Common myeloid progenitor, CD34-positive (primary cell): ENCODE measurements at places on chromosomes 4 and X.

- DNase-seq, result peak; percentile 78
These were observed 16.4 kb downstream of the NSDHL start for GRCh38 chrX:152847281-152847680.

DNA sequence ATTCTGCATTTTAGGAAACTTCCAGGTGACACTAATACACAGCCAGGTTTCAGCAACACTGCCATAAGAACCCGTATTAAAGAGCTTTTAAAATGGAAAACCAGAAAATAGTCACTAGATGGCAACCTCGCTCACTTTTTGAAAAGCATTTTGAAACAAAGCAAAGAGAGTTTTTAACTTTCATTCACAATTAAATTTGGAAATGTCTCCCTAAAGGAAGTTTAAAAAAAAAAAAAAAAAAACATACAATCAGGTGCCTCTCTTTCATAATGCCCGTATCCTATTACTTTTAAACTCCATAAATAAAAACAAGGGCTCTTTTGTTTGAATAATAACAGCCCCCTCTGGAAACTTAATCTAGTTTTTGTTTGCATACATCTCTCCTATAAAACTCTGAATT lies 20.3 kb downstream of the MEPE start:
- peak; percentile 60 for DNase-seq

- DNase-seq, result peak; percentile 1
These were observed 303.1 kb downstream of the ARHGAP24 start for GRCh38 chr4:85777908-85778631.

- DNase-seq, result no peak
These were observed 290.2 kb downstream of the USP46 start for GRCh38 chr4:52368895-52369294.

GRCh38 chrX:136781180-136781797 lies 557 bp upstream of the ARHGEF6 start:
- peak; percentile 45 for DNase-seq

DNA sequence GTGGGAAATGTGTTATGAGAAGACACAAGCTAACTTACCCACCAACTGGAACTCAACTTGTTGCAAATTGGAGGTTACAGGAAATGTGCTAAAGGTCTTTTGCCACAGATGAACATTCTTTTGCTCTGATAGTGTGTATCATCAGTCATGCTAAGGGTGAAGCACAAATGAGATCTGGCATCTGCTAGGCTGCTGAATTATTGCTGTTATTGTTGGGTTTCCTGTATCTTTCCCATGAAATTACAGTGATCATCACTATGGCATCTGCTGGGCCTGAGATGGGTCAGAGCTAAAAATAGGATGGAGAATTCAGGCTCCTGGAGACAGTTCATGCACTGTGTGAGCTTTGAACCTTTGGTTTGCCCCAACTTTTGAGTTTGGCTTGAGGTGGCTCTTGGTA lies 124.5 kb downstream of the NPNT start:
- no peak for DNase-seq

GRCh38 chr4:138671606-138672084 lies 343.9 kb upstream of the NOCT start:
- DNase-seq, result no peak

GRCh38 chr4:144748814-144749555 lies 103.0 kb downstream of the HHIP start:
- no peak for DNase-seq

GRCh38 chrX:136021903-136022302 lies 36.7 kb downstream of the SLC9A6 start:
- no peak for DNase-seq

DNA sequence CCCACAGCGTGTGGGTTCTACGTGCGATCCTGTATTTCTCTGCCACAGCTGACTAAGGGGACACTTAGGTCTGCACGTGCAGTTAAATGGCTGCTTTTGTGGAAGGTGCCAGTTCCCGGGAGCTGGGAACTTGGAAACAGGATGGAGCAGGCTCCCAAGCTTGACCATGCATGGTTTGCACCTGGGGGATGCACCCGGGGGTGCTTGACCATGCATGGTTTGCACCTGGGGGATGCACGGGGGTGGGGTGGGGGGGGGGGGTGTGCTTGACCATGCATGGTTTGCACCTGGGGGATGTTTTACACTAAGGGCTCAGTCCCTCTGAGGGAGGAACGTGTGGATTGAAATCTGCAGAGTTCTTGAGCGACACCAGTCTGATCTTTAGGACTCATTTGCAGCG lies 5.7 kb downstream of the WFS1 start:
- DNase-seq, result no peak

- DNase-seq, result no peak
These were observed 4.6 kb upstream of the HSPA4L start for GRCh38 chr4:127777487-127777886.

- no peak for DNase-seq
These were observed 71.1 kb upstream of the PPP3CA start for GRCh38 chr4:101418466-101418865.

DNA sequence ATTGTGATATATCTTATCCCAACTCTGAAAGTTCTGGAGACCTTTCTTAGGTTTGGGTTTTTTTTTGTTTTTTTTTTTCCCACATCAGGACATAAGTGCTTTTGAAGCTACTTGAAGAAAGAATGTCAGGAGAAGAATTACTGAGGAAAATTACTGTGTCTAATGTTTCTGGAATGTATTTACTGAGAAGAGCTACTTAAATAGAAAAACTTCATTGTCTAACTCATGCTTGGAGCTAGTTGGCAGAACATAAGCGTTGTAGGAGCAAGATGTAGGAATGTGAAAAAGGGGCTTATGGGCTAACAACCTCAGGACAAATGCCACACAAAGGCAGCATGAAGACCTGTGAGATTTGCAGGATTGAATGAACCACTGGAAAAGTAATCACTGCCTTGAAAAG lies 166.6 kb upstream of the GLRA2 start:
- DNase-seq, result no peak

GRCh38 chr4:181569553-181569952 lies 673.6 kb upstream of the TENM3 start:
- peak; percentile 25 for DNase-seq

DNA sequence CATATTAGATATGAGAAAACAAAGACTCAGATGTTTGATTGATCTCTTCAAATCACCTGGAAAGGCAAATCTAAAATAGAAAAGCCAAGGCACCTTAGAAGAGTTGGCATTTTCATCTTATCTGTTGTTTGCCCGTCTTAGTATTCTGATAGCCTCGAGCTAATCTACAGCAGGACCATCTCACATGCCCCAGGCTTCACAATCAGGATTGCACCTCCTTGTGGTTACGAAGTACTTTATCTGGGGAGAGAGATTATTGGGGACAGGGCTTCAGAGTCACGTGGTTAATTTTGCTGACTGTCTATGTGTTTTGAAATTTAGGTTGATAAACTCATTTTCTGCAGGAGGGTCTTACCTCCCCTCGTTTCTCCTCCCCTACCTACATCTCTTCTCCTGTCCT lies 313.1 kb upstream of the ANXA10 start:
- no peak for DNase-seq

DNA sequence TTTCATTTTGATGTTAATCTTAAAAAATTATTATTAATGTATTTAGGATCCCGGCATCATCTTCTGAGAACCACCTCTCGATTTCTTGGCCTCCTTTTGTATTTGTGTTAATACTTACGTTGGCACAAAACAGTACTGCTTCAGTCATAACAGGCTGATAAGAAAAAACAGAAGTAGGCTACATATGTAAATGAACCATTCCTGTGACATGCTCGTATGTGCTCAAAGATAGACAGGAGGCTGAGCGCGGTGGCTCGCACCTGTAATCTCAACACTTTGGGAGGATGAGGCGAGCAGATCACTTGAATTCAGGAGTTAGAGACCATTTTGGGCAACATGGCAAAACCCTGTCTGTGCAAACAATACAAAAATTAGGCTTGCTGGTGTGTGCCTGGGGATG lies 109.4 kb upstream of the H2AZ1 start:
- no peak for DNase-seq

DNA sequence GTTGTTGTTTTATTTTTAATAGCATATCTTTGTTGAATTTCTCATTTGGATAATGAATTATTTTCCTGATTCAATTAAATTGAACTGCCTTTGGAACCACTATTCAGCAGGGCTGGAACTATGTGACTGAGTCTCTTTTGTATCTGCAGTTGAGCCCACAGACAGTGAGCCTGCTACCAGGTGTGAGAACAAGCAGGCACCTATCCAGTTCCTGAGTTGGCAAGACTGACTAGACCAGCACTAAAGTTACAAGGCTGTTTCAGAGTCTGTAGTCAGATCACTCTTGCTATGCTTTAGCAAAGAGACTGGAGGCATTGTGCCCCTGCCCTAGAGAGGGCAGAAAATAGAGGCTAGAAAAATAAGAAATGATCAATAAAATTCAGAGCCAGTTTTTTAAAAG lies 237.3 kb upstream of the GRID2 start:
- no peak for DNase-seq

- DNase-seq, result no peak
These were observed 22.7 kb downstream of the JAKMIP1 start for GRCh38 chr4:6177587-6178197.

DNA sequence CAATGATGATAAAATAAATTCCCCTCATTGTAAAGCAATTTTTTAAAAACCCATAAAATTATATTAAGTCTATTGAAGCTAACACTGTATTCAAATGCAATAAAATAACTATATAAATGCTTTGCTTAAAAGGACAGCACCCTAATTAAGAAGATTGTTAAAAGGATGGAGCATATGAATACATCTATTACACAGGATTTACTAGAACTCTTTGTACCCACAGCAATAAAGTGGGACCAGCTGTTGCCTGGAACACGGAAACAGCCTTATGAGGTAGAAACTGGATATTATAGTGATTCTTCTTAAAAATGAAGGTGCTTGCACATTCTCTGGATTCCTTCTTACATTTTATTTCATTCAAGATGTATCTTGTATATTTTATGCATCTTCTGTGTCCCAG lies 298.7 kb upstream of the KLF3 start:
- no peak for DNase-seq

- DNase-seq, result no peak
These were observed 587 bp downstream of the TIMM8A start for GRCh38 chrX:101347859-101348451.

DNA sequence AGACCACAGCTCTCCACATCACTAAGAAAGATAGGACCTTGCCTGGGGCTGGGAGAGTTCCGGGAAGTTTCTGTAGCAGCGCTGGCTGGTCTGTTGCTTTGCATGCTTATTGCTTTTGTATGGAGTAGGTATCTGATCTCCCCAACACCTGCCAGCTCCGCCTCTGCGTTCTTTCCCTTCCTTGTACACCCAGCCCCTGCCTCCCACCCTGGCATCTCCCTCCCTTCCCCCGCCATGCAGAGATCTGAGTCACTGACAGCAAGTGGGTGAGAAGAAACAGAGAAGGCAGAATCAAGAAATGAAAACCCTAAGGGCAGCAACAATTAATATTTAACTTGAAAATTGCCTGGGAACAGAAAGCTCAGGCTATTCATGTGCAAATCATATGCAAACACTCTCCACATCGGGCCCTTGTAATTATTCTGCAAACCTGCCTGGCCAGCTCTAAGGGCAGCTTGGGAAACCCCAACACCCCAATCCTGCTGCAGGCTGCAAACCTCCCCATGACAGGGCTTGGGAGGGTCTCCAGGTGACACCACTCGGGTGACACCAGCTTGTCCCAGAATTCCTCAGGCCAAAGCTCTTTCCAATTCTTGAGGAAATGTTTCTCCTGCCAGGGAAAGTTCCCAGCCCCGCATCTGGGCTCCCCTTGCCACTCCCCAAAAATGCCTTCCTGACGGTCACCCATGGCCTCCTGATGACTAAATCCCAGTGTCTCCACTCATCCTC lies 257.2 kb downstream of the FBXW7 start:
- DNase-seq, result no peak

- no peak for DNase-seq
These were observed 79.9 kb downstream of the ZFX start for GRCh38 chrX:24229400-24229879.

DNA sequence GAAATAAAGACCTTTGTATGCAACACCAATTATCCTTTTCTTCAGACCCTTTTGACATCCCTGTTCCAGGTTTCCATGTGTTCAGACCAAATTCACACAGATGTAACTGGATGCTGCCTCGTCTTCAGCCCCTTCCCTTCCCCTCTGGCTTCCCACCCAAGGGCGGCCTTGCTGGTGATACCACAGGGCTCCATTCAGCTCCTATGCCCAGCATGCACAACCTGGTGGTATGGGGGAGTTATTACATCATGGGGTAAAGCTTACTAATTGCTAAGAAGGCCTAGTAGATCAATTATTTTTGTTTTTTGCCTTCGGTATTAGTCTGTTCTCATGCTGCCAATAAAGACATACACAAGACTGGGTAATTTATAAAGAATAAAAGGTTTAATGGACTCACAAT lies 317.0 kb upstream of the CXXC4 start:
- no peak for DNase-seq

GRCh38 chr4:165343353-165344191 lies 16.1 kb downstream of the MSMO1 start:
- DNase-seq, result peak; percentile 53

- no peak for DNase-seq
These were observed 3.6 kb downstream of the DCAF4L1 start for GRCh38 chr4:41985151-41985550.

- no peak for DNase-seq
These were observed 173.8 kb downstream of the CAMK2D start for GRCh38 chr4:113587640-113588275.

DNA sequence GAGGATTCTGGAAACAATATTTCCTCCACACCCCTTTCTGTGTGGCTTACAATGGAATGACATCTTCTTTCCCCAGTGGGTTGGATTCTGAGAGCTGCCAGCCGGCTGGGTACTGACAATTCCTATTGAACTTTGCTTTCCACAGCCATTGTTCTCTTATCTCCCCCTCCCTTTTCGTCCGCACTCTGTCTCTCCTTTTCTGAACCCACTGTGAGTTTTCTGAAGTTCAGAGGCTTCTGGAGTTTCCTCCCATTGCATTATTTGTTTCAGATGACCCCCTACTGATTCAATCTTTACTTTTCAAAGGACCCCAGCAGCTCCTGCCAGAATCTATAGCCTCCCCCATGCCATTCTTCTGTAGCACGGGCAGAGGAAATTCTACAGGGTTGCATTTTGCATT lies 10.4 kb downstream of the SMPX start:
- no peak for DNase-seq

DNA sequence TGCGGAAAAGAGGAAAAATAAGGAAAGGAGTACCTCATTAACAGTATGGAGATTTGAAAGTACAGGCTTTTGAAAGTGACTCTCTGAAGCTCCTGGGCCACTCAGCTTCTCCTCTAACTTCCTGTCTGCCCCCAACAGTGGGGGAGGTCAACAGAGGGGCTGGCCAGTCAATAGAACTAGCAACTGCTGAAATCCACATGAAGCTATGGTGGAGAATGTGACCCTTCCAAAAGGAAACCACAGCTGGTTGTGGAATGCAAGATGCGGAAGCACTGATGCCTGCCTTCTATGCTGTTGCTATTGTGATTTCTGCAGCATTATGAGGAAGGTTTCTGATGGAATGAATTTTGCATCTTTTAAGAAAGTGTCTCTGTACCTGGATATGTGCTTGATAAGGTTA lies 2.4 kb downstream of the CORIN start:
- peak; percentile 50 for DNase-seq
